ENCODE measurements at places on chromosomes 5 and 9. TPM values are rescaled to one million over a fixed set of nuclear protein-coding genes. Genes with fewer than 3 reads are reported as not detected.

DNA sequence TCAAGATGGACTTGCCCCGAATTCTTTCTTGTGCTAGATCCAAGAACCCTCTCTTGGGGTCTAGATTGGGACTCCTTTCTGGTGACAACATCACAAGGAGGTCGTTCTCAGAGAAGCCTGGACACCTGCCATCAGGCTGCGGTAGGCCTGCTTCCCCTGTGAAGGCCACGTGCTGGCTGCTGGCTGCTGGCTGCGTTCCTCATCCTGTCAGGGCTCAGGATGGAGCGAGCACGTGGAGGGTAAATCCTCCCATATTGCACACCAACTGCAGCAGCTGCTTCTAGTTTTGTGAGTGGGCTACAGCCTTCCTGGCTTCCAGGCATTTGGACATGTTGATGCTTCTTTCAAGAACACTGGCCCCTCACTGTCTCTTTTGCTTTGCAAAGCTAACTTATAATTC is 95.6 kb downstream of the HSPA4 start:
- DNase-seq, result peak; percentile 53

GRCh38 chr9:98021306-98022040 is 35.1 kb upstream of the NANS start:
- no peak for DNase-seq

- DNase-seq, result no peak
Observed at GRCh38 chr5:114361724-114362196, at the start of gene KCNN2. Gene KCNN2 (plus strand): TSS chr5:114362070. CDS start chr5:114362140, 70 bp downstream.

DNA sequence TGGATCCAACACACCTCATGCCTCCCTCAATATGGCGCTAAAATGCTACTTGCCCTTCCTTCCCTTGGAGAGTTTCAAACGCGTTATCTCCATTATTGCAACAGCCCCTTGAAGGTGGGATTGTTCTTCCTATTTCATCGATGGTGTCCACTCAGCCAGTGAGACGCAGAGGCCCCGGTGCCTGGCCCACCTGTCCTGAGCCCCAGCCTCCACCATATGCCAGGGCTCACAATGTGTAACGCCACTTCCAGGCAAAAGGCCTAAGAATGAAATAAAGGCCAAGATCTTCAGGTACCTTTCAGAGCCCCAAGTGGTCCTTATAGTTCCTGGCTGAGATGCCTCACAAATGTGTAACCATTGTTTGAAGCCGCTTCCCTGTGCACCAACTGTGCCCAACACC is 170.7 kb upstream of the PHYKPL start:
- DNase-seq, result no peak

- no peak for DNase-seq
Observed at GRCh38 chr9:33117306-33117705, 40.8 kb upstream of the SMU1 start.

DNA sequence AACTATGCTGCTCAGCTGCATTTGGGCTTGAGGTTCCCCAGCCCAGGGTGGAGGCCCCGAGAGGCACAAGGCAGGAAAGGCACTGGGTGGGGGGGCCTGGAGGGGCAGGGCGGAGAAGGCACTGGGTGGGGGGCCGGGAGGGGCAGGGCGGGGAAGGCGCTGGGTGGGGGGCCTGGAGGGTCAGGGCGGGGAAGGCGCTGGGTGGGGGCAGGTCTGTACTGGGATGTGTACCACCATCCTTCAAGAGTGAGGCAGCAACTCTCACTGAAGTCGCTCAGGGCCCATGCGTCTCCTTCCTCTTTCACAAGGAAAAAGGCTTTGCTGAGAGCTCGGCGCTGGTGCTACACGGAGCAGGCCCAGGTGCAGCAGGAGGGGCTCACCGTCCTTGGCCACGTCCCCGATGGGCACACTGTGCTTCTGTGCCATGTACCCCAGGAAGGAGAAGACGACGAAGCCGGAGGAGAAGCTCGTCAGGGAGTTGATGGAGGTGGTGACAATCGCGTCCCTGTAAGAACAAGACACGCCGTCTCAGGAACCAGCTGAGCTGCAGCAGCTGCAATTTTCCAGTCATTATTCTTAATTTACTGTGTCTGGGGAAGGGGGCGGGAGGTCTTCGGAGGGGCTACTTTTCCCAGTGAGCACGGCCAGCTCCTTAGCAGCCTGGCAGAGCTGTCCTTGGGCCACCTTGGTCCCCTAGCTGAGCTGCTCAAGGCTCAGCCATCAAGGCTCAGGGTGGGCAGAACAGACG is 30.8 kb downstream of the SLC6A3 start:
- no peak for DNase-seq

GRIA1 gene
- total RNA-seq, result not detected
